ENCODE measurements at places on chromosomes 12 and 14.

- DNase-seq = no peak
Observed at GRCh38 chr14:36293824-36294223, 26.6 kb downstream of the MBIP start.

DNA sequence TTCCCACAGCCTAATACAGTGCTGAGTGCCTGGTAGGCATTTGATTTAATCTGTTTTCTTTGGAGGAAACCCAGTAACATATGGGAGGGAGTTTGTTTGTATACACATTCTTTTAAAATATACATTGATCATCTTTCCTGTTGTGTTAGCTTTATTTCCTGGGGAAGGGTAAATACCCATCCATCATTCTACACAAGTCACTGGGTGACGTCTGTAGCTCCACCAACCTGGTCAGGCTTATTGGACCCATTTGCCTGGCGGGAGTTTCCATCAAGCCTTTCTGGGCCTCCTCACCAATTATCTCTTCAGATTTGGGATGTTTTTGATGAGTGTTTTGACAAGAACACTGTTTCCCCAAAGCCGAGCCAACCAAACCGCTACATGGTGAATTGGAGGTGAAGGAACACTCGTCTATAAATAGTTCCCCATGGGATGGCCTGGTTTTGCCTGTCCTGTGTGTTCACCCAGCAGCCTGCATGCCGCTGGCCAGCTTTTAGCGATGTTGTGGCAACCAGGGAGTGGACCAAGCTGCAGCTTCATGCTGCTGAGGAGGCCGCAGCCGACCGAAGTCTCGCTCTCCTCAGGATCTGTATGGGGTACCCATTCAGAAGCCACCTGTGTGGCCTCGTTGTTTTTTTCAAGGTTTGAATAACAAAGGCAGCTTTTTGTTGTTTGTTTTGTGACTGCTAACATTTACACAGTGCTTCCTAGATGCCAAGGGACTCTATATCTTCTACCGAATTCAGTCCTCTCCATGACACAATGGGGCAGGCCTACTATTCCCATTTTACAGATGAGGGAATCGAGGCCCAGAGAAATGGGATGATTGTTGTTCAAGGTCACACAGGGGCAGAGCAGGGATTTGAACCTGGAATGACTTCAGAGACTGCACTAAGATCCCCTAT, 22.6 kb downstream of the PLXNC1 start:
- no peak for DNase-seq

DNA sequence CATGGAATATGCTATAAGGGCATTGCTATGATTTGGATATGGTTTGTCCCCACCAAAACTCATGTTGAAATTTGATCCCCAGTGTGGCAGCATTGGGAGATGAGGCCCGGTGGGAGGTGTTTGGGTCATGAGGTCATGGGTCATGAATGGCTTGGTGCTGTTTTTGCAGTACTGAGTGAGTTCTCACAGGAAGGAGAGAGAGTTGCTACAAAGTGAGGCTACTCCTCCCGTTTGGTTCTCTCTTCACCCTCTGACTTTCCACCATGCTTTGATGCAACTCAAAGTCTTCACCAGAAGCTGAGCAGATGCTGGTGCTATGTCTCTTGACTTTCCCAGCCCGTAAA, 388.1 kb upstream of the TMPO start:
- DNase-seq = no peak

DNA sequence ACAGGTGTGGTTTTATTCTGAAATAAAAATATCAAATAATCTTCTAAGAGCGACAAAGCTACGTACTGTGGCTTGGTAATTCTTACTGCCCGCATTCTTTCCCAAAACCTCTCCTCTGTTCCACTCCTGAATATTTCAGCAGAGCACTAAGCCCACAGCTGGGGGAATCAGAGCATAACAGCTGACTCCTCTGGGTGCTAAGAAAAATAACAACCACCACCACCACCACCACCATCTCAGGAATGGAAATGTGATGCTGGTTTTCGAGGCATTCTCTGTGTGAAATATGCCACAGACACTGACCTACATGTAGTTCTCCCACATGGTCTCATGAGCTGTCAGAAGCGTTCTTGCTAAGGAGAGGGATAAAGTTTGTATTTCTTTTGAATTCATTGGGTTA, 183.7 kb downstream of the BMP4 start:
- no peak for DNase-seq

GRCh38 chr12:48997719-48998496, 1.3 kb downstream of the DDN start:
- DNase-seq = no peak

- no peak for DNase-seq
Observed at GRCh38 chr12:82803201-82803600, 116.5 kb downstream of the TMTC2 start.

DNA sequence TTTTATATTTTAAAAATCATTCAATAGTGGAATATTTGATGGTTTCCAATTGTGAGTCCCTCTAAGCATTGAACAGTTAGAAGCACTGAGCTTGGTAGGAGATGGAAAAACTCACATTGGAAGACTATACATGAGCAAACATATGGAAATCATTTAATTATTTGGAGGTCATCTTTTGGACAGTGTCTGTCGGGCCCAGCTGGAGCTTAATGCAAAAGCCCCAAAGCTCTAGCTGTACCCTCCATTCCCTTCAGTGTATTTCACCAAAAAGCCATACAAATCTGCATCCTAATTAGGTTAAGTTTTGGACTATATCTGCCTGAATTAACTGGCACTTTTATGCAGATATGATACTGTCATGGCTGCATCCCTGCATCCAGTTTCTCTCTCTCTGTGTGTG, 365.7 kb downstream of the FLRT2 start:
- no peak for DNase-seq

- DNase-seq = peak; percentile 77
Observed at GRCh38 chr12:538731-539539, 79.2 kb downstream of the B4GALNT3 start.

DNA sequence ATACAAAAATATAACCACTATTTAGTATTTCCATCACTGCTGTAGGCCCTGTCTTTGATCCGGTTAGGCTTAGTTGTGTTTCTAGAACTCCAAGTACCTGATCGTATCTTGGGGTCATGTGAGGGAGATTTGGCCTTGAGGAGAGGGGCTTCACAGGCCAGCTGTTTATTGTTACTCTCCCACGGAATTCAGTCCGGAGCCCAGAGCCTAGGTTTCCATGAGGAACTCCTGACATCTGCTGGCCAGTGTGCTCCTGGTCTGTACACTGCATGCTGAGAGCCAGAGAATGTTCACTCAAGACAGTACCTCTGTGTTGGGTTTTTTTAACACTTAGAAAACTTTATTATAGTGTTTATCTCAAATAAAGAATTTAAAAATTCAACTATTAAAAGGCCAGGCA, 341.0 kb upstream of the TMEM132C start:
- no peak for DNase-seq

GRCh38 chr12:78483767-78484315, 380.7 kb upstream of the SYT1 start:
- no peak for DNase-seq

GRCh38 chr14:52741865-52742264, 11.9 kb downstream of the STYX start:
- DNase-seq = peak; percentile 42

DNA sequence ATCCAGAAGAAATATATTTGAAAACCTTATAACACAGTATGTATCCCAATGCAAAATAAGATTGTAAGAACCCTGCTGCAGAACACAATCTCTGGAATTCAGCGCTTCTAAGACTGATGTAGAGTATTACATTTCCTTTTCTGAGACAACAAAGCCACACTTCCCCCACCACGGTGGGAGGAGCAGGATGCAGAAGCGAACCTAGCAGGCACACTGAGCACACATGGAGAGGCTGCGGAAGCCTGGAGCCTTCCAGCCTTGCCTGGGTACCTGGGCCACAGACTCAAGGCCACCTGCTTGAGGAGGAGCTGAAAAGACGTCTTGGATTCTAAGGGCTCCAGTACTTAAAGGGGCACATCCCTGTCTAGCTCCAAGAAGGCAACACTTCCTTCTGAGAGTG, 46.4 kb downstream of the TCHP start:
- no peak for DNase-seq

DNA sequence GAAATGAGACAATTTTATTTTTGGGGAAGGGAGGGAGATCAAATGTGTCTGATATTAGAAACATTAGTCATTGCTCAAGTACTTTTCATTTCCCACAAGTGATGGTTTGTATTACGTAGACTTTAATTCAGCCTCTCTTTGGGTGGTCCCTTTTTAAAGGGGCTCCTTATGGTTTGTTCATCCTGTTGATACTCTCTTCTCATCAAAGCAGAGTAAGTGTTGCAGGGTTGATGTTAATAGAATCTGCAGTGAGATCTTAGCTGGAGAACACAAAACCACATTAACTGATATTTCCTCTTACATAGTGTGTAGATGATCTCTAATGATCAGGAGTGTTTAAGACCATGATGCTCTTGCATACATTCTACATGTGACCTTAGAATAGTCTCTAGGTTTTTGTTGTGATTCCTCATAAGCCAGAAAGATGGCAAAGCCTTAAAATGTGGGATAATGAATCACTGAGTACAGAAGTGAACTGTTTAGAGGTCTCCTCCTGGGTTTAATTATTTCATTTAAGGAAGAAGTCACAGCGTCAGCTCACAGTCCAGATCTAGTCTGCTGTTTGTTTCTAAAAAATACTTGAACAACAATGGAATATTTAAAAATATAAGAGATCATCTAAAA, 87.4 kb upstream of the PTPRR start:
- no peak for DNase-seq

DNA sequence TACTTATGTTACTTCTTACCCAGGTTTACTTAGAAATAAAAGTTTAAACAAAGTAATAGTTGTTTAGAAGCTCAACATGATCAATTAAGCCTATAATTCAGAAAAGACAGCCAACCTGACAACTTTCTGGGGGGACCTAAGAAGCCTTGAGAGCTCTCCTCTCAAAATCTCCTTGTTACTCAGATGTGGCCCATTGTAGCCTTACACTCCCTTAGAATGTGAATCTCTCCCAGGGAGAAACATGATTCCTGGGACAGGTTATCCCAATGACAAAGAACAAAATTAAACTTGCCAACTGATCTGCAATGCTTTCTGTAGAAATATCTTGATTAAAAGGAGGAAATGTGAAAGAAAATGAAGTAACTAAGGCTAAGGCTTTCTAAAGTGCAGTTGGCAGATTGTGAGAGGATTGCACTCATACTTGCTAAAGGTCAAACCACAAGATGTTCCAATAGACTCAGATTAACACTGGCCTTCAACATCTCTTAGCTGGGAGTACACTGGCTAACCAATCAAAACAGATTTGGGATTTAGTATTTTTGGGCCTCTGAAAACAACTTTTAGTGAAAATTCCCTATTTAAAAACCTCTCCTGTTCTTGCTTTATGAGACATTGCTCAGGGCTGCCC, 72.3 kb upstream of the TMX1 start:
- DNase-seq = no peak

- no peak for DNase-seq
Observed at GRCh38 chr14:61558271-61558670, 137.0 kb upstream of the HIF1A start.

DNA sequence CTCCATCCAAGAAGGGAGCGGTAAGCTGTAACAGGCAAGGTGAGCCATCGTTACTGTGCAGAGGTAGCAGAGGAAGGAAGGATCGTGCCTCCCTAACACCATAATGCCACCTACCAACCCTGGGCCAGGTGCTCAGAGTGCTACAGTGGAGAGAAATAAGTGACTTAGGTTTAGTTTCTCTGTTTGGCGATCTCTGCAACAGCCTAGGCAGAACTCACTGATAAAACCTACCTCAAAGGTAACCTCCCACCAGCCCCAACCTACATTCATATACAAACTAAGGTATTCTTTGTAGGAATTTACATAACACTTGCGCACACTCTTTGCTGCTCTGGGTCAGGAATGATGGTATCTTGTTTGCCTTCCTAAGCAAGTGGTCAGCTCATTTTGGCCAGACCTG, 93.4 kb upstream of the TMEM132D start:
- no peak for DNase-seq

GRCh38 chr12:42473130-42473529, 116.4 kb downstream of the PRICKLE1 start:
- no peak for DNase-seq

- no peak for DNase-seq
Observed at GRCh38 chr12:111121840-111122239, 201.5 kb upstream of the MYL2 start.

GRCh38 chr12:116736962-116737773, 701 bp downstream of the SPRING1 start:
- DNase-seq = no peak

- no peak for DNase-seq
Observed at GRCh38 chr14:38138473-38139138, 69.1 kb upstream of the SSTR1 start.

Data from CD4-positive, alpha-beta T cell treated with Interleukin-6 at 100 ng/mL for 8 hours (primary cell).